ENCODE measurements at places on chromosomes 2 and 18. TPM values are rescaled to one million over a fixed set of nuclear protein-coding genes. Genes with fewer than 3 reads are reported as not detected.
A peak's percentile ranks its signal among the peaks of the same experiment; 100 is the strongest.

Gene ITGA4
- polyA plus RNA-seq: 20.5 TPM

- no peak for DNase-seq
Observed at GRCh38 chr2:224099861-224100643, 61.0 kb upstream of the SERPINE2 start.

GRCh38 chr2:3466966-3467365 lies 52.4 kb downstream of the ADI1 start:
- DNase-seq: no peak

Gene CTDP1
- polyA plus RNA-seq: 7.8 TPM

DNA sequence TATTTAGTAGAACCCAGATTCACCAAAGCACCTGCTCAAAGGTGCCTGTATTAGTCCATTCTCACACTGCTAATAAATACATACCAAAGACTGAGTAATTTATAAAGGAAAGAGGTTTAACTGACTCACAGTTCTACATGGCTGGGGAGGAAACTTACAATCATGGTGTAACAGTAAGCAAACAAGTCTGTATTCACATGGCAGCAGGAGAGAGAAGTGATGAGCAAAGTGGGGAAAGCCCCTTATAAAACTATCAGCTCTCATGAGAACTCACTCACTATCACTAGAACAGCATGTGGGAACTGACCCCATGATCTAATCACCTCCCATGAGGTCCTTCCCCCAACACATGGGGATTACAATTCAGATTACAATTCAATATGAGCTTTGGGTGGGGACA lies 28.0 kb upstream of the DDX18 start:
- no peak for DNase-seq

GRCh38 chr2:56183643-56184499 lies at the start of gene CCDC85A:
TSS of gene CCDC85A (plus strand) at chr2:56183990. CDS start at chr2:56184625, 635 bp downstream.
- DNase-seq: peak; percentile 38

Gene PDE11A
- polyA plus RNA-seq: 1.00 TPM

DNA sequence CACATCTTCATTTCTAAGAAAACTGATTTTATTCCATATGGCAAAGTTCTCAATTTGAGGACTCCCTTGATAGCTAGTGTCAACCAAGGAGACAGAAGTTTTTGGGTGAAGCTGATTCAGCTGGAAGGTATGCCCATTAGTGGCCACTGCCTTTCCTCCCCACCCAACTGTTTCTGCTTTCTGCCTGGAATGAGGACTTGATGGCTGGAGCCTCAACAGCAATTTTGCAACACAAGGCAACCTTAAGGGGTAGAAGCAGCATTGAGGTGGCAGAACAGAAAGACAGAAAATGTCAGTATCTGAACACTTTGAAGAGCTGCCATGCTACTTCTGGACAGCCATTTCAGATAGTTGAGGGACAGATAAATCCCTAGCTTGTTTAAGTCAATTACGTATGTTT lies 47.0 kb downstream of the INHBB start:
- no peak for DNase-seq

DNA sequence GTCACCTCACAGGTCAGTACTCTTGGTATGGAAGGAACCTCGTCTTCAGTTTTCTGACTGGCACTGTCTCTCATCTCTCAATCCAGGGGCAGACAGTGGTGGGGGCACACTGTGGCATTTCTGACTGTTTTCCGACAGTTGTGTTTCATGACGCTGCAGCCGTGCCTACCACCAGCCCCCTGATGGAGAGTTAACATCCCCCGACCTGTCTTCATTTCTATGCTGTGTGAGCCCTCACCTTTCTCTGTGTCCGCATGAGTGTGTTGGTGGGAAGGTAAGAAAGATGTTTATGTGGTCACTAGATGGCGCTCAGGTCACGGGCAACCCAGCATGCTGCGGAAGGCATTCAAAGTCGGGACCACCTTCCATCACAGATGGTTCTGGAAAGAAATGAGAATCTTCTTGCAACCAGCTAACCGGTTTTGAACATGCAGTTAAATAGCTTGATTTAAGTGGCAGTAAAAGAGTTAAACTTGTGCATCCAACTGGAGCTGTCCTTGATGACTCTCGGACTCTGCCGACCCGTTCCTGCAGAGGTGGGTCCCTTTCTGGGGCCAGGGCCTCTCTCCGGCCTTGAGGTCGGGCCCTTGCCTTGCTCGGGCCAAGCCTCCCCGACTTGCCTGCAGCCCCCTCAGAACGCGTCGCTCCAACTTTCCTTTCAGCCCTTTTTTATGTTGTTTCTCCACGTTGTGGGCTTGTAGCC lies 92.4 kb downstream of the DYSF start:
- DNase-seq: peak; percentile 46

Gene ANKRD30B
- 0.06 TPM for polyA plus RNA-seq

- DNase-seq: no peak
Observed at GRCh38 chr2:72137498-72138010, 10.1 kb downstream of the CYP26B1 start.

DNA sequence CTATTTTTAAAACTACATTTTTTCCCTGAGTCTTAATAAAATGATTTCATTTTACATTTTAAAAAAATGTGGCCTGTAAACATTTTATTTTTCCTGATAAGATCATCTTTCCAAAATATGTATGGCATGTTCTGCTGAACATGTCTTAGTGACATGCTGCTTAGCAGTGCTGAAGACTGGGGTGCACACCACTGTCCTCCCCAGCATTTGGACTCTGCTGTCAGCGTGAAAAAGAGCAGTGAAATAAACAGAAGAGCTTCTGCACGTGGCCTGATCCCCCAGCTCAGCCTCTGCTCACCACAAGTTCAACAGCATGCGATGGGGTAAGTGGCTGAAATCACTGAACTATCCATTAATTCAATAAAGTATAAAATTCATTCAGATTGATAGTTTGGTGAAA lies 81.6 kb upstream of the ZNF521 start:
- DNase-seq: no peak

Gene SNTG2
- 0.46 TPM for polyA plus RNA-seq

GRCh38 chr2:129880309-129880708 lies 99.2 kb upstream of the RAB6C start:
- DNase-seq: no peak

DNA sequence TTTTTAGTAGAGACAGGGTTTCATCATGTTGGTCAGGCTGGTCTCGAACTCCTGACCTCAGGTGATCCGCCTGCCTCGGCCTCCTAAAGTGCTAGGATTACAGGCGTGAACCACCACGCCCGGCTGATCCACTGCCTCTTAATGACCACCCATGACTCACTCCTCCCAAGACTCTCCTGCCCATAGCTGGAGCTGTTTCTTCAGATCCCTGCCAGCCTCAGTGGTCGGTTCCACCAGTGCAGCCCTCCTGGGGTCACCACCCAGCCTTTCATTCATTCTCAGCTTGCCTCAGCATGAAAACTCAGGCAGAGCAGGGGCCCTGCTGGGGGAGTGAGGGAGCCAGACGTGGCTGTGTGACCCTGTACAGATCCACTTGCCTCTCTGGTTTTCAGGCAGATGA lies 12.5 kb downstream of the KCNIP3 start:
- no peak for DNase-seq

GRCh38 chr2:71560638-71561011 lies 107.3 kb downstream of the DYSF start:
- DNase-seq: no peak

All from forelimb muscle (tissue), 1 donor.